Ovary (tissue), 10 donors: ENCODE measurements at places on chromosomes 6 and 20. TPM values are rescaled to one million over a fixed set of nuclear protein-coding genes. Genes with fewer than 3 reads are reported as not detected.

The C6orf15 gene
- not detected for total RNA-seq

DNA sequence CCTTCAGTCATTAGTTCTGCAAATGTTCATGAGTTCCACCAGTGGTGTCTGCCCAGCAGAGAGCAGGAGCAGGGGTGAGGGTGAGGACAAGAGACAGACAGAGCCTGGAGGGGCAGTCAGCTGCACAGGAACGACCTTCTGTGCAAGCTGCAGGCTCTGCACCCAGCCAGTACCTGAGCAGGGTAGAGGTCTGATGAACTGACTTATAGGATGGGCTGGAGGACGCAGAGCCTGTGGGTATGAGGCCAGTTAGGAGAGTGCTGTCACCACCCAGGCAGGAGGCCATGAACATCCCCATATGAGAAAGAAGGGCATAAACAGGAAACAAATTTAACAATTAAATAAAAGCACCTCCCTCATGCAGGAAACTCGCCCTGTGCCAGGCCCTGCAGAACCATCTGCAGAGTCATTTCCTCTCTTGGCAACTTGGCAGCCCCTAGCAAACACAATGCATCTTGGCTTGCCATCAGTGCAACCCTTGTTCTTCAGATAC is 17.9 kb downstream of the C6orf15 start:
- H3K27me3 ChIP-seq = no peaks in the 10 kb centered on the region
- H3K4me3 ChIP-seq = no peak overlapping the region
- no peaks in the 10 kb centered on the region for H3K36me3 ChIP-seq

GRCh38 chr20:46071573-46071972 is 18.2 kb downstream of the NCOA5 start:
- no peak overlapping the region for H3K27ac ChIP-seq
- DNase-seq = no peak
- H3K27me3 ChIP-seq = no peaks in the 10 kb centered on the region
- peaks cover 3% of the 10 kb centered on the region for H3K4me1 ChIP-seq
- no peak overlapping the region for H3K4me3 ChIP-seq
- H3K36me3 ChIP-seq = peaks cover 4% of the 10 kb centered on the region

The LY6G6C gene
- 1.0 TPM for total RNA-seq

DNA sequence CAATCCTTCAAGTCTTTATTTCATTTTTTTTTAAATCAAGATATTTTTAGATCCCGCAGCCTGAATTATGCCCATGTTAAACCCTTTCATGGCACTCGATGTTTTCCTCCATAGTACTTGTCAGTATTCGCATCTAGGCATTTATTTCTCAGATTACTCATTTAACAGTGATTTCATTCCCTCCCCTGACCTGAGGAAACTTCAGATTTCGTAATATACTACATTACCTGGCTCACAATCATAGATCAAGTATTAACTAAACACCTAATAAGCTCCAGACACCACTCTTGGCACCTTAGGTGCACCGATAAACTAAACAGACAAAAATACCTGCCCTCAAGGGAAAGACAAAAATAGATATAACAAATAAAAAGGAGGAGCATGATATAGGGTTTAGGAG is 413.2 kb upstream of the GJE1 start:
- no peaks in the 10 kb centered on the region for H3K36me3 ChIP-seq
- no peak for DNase-seq
- H3K4me1 ChIP-seq = no peaks in the 10 kb centered on the region
- no peak overlapping the region for H3K27ac ChIP-seq
- no peaks in the 10 kb centered on the region for H3K27me3 ChIP-seq

The VGLL2 gene
- total RNA-seq = not detected

The VSTM2L gene
- 23.0 TPM for total RNA-seq

- H3K27ac ChIP-seq = no peak overlapping the region
- H3K4me1 ChIP-seq = no peaks in the 10 kb centered on the region
- no peak overlapping the region for H3K4me3 ChIP-seq
- DNase-seq = no peak
- H3K36me3 ChIP-seq = no peaks in the 10 kb centered on the region
- H3K27me3 ChIP-seq = no peaks in the 10 kb centered on the region
These were observed 284.9 kb upstream of the TBX18 start for GRCh38 chr6:85049282-85049681.

GRCh38 chr6:5293692-5294091 is 32.4 kb downstream of the FARS2 start:
- H3K4me1 ChIP-seq = no peaks in the 10 kb centered on the region
- no peak overlapping the region for H3K4me3 ChIP-seq
- no peak overlapping the region for H3K27ac ChIP-seq
- no peak for DNase-seq
